ENCODE measurements at places on chromosomes 12 and 14.

GRCh38 chr12:109588461-109589239, 15.1 kb downstream of the MVK start:
- no peak for DNase-seq

- DNase-seq: no peak
Measured at GRCh38 chr12:26564391-26564790, 268.6 kb downstream of the ITPR2 start.

GRCh38 chr14:101830271-101830670, 68.8 kb downstream of the PPP2R5C start:
- DNase-seq: no peak

- no peak for DNase-seq
Measured at GRCh38 chr14:103199124-103199523, 75.9 kb downstream of the TNFAIP2 start.

GRCh38 chr12:100329800-100330199, 27.1 kb upstream of the SLC17A8 start:
- DNase-seq: peak; percentile 3

DNA sequence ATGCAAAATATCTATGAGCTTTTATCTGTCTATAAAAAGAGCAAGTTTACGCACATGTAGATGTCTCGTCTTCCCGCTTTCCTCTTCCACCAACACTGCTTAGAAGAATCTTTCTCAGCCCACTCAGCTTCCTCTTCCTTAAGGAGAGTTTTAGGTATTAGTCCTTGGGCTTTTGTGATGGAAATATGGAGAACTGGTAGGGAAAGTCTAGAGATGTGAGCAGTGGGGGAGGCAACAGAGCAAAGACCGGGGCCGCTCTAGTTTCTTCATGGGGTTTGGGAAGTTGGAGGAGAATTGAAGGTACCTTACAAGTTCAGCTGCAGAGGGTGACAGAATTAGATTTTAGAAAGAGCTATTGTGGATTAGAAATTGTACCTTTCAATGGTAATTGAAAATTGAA, 56.3 kb upstream of the CPNE8 start:
- DNase-seq: no peak

GRCh38 chr12:19326102-19326501, 113.2 kb upstream of the AEBP2 start:
- no peak for DNase-seq

Data from stimulated activated naive CD8-positive, alpha-beta T cell treated with anti-CD3 and anti-CD28 coated beads, Interleukin-15, amount 100 ng/mL, for 72 hours (primary cell).